ENCODE measurements at places on chromosomes 7 and 10. TPM values are rescaled to one million over a fixed set of nuclear protein-coding genes. Genes with fewer than 3 reads are reported as not detected.

DNA sequence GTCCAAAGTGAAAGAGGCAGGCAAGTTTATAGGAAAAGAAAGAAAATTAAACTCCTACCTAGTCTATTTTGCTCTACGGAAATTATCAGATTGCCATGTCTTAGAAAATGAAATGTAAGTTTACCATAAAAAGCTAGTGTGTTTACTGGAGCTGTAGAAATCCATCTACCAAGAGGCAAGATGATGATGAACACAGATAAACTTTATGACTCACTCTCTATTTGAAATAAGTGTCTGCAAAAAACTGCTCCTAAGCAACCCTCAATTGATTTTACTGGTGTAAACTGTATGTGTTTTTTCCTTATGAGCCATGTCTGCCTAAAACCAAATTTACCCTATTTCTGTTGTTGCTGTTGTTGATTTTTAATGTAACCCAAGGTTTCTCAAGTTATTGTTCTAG is 73.8 kb upstream of the TMEM106B start:
- DNase-seq: no peak
- H3K27me3 ChIP-seq: no peaks in the 10 kb centered on the region
- H3K4me1 ChIP-seq: no peaks in the 10 kb centered on the region
- H3K4me3 ChIP-seq: no peak overlapping the region

DNA sequence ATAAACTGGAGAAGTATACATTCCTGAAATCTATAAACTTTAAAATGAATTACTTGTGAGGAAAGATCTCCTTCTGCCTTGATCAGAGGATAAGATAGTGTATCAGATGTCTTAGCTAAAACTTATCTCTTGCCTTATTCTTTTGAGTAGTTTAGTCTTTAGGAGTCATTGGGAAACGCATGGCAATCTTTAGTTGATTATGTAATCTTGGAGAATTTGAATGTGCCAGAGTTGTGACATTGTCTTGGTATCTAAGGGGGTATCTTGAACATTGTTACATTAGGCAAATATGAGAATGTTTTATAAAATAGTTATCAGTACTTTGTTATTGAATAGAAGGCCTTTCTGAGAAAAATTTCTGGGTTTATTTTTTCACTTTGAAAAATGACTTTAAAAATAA is 61.6 kb upstream of the ADRA2A start:
- no peak for DNase-seq
- no peak overlapping the region for H3K27ac ChIP-seq
- no peaks in the 10 kb centered on the region for H3K4me1 ChIP-seq
- H3K36me3 ChIP-seq: peaks cover 4% of the 10 kb centered on the region
- no peak overlapping the region for H3K4me3 ChIP-seq
- H3K27me3 ChIP-seq: no peaks in the 10 kb centered on the region

- H3K36me3 ChIP-seq: no peaks in the 10 kb centered on the region
- H3K4me1 ChIP-seq: no peaks in the 10 kb centered on the region
- DNase-seq: no peak
- H3K4me3 ChIP-seq: no peak overlapping the region
These were observed 105.7 kb upstream of the INSIG1 start for GRCh38 chr7:155191901-155192478.

DNA sequence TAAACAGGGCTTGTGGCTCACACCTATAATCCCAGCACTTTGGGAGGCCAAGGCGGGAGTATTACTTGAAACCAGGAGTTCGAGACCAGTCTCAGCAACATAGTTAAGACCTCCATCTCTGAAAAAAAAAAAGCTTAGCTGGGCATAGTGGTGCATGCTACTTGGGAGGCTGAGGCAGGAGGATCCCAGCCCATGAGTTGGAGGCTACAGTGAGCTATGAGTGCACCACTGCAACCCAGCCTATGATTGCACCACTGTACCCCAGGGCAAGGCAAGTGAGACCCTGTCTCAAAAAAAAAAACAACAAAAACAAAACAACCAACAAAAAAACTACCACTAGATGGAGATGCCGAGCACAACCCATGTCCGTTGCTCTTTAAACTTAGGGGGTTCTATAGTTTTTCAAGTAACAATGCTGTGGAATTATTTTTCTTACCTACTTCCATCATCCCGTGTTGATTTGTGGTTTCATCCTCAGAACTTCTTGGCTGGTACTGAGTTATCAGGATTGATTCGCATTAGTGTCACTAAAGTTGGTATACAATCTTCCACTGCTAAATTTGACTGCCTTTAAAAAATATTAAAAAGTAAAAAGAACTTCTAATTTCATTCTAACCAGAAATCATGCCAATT is 12.2 kb upstream of the REPIN1 start:
- no peaks in the 10 kb centered on the region for H3K36me3 ChIP-seq
- no peak overlapping the region for H3K4me3 ChIP-seq
- DNase-seq: no peak
- no peaks in the 10 kb centered on the region for H3K4me1 ChIP-seq

GRCh38 chr7:34260279-34260678 is 354.9 kb downstream of the BMPER start:
- DNase-seq: no peak
- no peaks in the 10 kb centered on the region for H3K27me3 ChIP-seq
- no peaks in the 10 kb centered on the region for H3K36me3 ChIP-seq
- no peak overlapping the region for H3K27ac ChIP-seq
- no peaks in the 10 kb centered on the region for H3K4me1 ChIP-seq

DNA sequence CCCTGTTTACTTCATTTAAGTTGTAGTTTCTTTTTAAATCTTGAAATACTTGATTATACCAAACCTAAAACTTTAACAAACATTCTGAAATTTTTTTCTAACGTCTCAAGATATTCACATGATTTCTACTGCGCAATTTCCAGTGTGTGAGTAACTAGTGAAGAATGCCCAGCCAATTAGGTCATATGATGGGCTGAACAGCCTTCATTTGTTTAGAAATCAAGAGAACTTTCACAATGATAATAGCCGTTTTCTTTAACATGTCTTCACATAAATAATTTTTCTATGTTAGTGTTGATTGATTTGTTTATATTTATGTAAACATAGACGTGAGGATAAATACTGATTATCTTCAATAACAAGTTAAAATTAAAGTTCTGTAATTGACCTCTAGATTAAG is 21.8 kb downstream of the STAM start:
- no peak for DNase-seq
- H3K4me3 ChIP-seq: peak overlapping the region; percentile 46
- H3K27ac ChIP-seq: peak overlapping the region; percentile 39
- H3K4me1 ChIP-seq: peaks cover 8% of the 10 kb centered on the region
- no peaks in the 10 kb centered on the region for H3K36me3 ChIP-seq

IFIT1B gene
- total RNA-seq: not detected

GRCh38 chr10:55837273-55837672 is 523.8 kb downstream of the ZWINT start:
- DNase-seq: no peak
- H3K36me3 ChIP-seq: no peaks in the 10 kb centered on the region
- H3K4me1 ChIP-seq: no peaks in the 10 kb centered on the region
- no peak overlapping the region for H3K27ac ChIP-seq
- H3K27me3 ChIP-seq: no peaks in the 10 kb centered on the region

DNA sequence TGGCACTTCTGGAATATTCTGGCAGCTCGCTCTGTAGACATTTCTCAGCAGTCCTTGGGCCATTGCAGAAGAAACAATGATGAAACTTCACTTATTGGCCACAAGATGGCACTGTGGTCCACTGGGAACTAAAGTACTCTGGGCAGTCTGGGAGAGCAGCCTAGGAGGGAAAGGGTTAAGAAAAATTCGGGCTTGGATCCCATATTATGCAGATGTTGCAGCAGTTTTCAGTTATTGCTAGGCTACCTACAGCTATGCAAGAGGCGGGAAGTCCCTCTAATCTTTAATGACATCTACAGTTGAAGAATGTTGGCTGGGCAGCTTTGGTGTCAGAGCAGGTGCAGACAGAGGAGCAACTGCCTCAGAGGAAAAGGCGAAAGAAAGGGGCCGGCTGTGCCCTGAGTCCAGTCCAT is 201.7 kb upstream of the PRSS58 start:
- H3K4me3 ChIP-seq: no peak overlapping the region
- no peaks in the 10 kb centered on the region for H3K4me1 ChIP-seq
- no peaks in the 10 kb centered on the region for H3K36me3 ChIP-seq
- no peak overlapping the region for H3K27ac ChIP-seq
- no peaks in the 10 kb centered on the region for H3K27me3 ChIP-seq

GRCh38 chr10:112735041-112735695 is 214.9 kb upstream of the TCF7L2 start:
- H3K36me3 ChIP-seq: no peaks in the 10 kb centered on the region
- H3K27me3 ChIP-seq: no peaks in the 10 kb centered on the region
- H3K4me3 ChIP-seq: no peak overlapping the region
- no peak overlapping the region for H3K27ac ChIP-seq

- no peak overlapping the region for H3K4me3 ChIP-seq
- DNase-seq: no peak
- H3K4me1 ChIP-seq: peaks cover 26% of the 10 kb centered on the region
These were observed 55.7 kb downstream of the CCDC3 start for GRCh38 chr10:12945690-12946359.

ARMS2 gene
- total RNA-seq: not detected

DNA sequence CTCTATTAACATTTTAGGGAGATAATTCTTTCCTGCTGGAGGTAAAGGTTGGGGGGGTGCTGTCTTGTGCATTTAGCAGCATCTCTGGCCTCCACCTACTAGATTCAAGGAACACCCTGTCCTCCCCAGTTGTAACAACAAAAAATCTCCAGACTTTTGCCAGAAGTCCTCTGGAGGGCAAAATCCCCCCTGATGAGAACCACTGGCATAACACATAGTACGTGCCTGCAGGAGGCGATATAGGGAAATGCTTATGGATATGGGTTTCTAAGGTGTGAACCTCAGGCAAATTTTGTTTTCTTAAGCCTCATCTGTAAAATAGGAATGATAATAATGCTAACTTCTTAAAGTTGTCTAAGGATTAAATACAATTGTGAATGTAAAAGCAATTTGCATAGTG is 2.9 kb upstream of the OSBPL3 start:
- H3K27ac ChIP-seq: no peak overlapping the region
- no peak overlapping the region for H3K4me3 ChIP-seq
- no peaks in the 10 kb centered on the region for H3K36me3 ChIP-seq

ANK3 gene
- total RNA-seq: 126 TPM

GRCh38 chr10:35992107-35992506 is 350.0 kb upstream of the FZD8 start:
- no peak overlapping the region for H3K27ac ChIP-seq
- no peak for DNase-seq
- no peaks in the 10 kb centered on the region for H3K36me3 ChIP-seq
- no peaks in the 10 kb centered on the region for H3K27me3 ChIP-seq
- no peak overlapping the region for H3K4me3 ChIP-seq
- peaks cover 4% of the 10 kb centered on the region for H3K4me1 ChIP-seq

GRCh38 chr7:88344956-88345832 is 38.5 kb upstream of the STEAP4 start:
- no peak for DNase-seq
- no peaks in the 10 kb centered on the region for H3K27me3 ChIP-seq
- no peak overlapping the region for H3K4me3 ChIP-seq
- no peaks in the 10 kb centered on the region for H3K36me3 ChIP-seq
- H3K27ac ChIP-seq: no peak overlapping the region

Measured in thoracic aorta (tissue), 2 donors.